ENCODE measurements at places on chromosomes 2 and 18. TPM values are rescaled to one million over a fixed set of nuclear protein-coding genes. Genes with fewer than 3 reads are reported as not detected.
A peak's percentile ranks its signal among the peaks of the same experiment; 100 is the strongest.

The EGR4 gene
- 1.2 TPM for total RNA-seq

GRCh38 chr18:3579701-3580100 is 129.7 kb downstream of the TGIF1 start:
- no peak for DNase-seq

GRCh38 chr2:207528980-207529329 is 807 bp upstream of the CREB1 start:
- no peak for DNase-seq

The ZBTB7C gene
- 13.0 TPM for total RNA-seq

The RPL37A gene
- 3,098 TPM for total RNA-seq

The CCDC148 gene
- total RNA-seq = 3.1 TPM

The LINC00305 gene
- not detected for total RNA-seq

DNA sequence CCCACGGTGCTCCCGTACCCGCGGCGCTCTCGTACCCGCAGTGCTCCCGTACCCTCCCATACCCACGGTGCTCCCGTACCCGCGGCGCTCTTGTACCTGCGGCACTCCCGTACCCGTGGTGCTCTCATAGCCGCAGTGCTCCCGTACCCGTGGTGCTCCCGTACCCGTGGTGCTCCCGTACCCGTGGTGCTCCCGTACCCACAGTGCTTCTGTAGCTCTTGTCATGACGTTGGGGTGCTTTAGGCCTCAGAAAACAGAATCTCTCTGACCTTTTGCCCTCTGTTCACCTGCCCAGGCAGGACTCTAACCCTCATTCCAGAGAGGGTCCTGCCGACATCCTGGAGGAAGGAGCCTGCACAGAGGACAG is 35.3 kb downstream of the SLC66A2 start:
- peak; percentile 31 for DNase-seq

DNA sequence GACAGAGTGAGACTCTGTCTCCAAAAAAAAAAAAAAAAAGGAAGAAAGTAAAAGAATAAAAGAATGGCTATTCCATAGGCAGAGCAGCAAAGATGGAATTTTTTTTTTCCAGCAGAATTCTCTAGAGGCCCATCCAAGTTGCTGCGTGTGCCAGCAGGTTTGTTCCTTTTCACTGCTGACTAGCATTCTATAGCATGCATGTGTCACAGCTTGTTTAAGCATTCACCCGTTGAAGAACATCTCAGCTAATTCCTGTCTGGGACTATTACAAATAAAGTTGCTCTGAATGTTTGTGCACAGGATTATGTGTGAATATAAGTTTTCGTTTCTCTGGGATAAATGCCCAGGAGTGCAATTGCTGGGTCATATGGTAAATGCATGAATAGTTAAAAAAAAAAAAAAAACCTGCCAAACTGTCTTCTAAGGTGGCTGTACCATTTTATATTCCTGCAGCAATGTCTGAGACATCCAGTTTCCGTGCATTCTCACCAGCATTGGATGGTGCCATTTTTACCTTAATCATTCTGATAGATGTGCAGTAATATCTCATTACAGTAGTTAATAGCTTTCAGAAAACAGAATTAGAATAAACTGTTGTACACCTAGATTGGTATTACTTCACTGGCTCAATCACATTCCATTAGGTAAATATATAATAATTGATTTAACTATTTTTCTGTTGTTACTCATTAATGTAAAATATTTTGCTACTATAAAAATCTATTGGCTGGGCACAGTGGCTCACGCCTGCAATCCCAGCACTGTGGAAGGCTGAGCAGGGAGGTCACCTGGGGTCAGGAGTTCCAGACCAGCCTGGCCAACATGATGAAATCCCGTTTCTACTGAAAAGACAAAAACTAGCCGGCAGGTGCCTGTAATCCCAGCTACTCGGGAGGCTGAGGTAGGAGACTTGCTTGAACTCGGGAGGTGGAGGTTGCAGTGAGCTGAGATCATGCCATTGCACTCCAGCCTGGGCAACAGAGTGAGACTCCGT is 47.5 kb upstream of the ASAP2 start:
- DNase-seq = no peak

The ELOA2 gene
- total RNA-seq = not detected

- no peak for DNase-seq
These were observed 27.2 kb downstream of the CROCC2 start for GRCh38 chr2:240933048-240933965.

- no peak for DNase-seq
These were observed 3.4 kb downstream of the SERPINB2 start for GRCh38 chr18:63890950-63891304.

DNA sequence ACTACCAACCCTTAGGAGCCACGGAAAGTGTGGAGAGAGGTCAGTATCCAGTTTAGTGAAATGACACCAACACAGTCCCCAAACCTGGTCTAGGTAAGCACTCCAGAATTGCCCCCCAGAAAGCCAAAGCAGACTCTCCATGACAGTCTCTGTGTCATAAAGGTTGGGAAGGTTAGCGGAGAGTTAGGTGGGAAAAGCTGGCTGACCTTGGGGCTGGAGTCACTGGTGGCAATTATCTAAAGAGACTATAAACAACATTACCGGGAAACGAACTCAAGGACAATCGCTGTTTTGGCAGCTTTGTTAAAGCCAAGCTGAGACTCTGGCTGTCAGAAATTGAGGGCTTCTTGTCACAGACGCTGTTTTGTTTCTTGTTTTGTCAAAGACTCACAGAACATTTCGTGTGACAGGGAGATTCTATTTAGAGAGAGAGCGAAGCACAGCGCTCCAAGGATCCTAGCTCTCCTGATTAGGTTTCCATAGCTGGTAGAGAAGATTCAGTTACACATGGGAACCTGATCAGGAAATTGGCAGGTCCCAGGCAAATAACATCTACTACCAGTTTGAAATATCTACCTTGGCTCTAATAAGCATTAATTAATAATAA is 111.3 kb downstream of the LNPK start:
- no peak for DNase-seq

DNA sequence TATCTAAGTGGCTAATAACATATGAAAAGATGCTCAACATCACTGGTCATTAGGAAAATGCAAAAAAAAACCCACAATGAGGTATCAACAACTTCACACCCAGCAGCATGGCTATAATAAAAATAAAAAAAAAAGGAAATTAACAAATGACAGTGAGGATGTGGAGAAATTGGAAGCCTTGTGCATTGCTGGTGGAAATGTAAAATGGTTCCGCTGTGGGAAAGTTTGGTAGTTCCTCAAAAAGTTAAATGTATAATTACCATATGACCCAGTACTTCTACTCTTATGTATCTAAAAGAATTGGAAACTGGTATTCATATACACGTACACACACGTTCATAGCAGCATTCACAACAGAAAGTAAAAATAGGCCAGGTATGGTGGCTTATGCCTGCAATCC is 15.5 kb upstream of the CACNB4 start:
- no peak for DNase-seq

- peak; percentile 80 for DNase-seq
These were observed 2.9 kb downstream of the CYP26B1 start for GRCh38 chr2:72144632-72145288.

DNA sequence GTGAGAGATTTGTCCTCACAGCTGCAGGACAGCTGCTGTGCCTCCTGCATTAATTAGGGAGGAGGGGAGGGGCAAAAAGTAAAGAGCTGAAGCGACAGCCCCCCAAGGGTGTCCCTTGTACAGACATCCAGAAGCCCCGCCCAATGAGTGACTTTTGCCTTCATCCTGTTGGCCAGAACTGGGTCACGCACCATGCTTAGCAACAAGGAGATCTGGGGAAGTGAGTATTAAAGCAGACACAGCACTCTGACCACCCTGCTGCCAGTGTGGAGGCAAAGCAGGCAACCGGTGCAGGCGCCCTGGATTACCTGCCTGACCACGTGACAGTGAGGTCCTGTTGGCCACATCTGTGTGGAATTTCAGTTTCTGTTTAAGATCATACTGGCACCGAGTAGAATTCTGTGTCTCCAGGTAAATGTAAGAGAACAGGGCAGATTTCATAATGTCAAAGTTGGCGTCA is 21.5 kb upstream of the BIN1 start:
- DNase-seq = no peak

DNA sequence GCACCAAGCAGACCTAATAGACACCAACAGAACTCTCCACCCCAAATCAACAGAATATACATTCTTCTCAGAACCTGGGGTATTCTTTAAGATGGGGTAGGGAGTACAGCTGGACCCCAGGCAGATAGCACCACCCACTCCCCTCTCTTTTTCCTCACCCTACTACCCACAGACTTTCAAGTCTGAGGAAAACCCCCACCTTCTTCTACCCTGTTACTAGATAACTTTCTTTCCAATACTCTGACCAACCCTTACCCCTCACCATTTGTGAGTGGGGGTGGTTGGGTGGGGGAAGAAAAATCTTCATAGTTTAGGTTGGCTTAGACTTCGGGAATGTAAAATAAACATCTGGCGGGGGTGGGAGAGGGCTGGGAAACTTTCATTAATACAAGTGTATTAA is 20.3 kb upstream of the ZBTB14 start:
- DNase-seq = no peak

GRCh38 chr2:41966431-41966893 is 81.4 kb upstream of the PKDCC start:
- DNase-seq = no peak

DNA sequence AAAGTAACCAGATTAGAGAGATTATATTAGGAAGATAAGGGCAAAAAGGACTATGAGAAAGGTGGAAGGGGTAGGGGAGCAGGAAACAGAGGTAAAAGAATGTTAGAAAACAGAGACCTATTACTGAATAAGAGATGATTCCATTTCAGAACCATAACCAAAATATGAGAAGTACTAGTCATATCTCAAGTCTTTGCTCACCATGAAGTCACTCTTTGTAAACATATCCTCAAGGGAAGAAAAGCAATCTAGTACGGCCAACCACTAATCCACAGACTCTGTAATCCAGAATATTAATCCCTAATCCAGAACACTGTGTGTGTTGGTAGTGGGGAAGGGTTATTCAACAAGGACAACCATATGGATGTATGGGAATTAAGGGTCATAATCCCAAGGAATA is 92.0 kb downstream of the CDCA7 start:
- no peak for DNase-seq

The DNAJC27 gene
- total RNA-seq = 9.1 TPM

DNA sequence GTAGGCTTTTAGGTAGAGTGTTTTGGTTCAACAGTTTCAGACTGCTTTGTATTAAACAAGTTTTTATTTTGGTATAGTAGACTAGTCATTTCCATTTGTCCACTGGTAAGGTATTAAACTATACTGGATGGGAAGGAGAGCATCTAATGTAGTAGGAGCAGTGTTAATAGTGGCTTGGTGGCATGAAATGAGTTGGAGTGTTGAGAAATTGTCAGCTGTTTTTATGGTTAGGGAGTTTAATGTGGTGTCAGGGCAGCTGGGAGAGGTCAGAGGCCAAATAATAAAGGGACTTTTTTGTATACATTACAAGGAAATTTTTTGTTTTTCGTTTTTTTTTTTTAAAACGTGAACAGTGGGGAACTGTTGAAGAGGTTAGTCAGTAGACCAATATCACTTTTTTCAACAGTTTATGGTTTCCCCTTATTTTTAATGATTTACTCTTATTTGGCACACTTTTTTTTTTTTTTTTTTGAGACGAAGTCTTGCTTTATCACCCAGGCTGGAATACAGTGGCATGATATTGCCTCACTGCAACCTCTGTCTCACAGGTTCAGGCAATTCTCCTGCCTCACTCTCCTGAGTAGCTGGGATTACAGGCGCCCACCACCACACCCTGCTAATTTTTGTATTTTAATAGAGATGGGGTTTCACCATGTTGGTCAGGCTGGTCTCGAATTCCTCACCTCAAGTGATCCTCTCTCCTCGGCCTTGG is 21.2 kb downstream of the ACTR3 start:
- no peak for DNase-seq

The CHRNA1 gene
- total RNA-seq = 0.19 TPM

- DNase-seq = no peak
These were observed 1073.3 kb downstream of the SOCS6 start for GRCh38 chr18:71362140-71362539.

- DNase-seq = no peak
These were observed 271.0 kb downstream of the NEDD4L start for GRCh38 chr18:58315041-58315440.

The LOXHD1 gene
- total RNA-seq = not detected

GRCh38 chr2:44121899-44122298 is 46.8 kb upstream of the PPM1B start:
- no peak for DNase-seq

DNA sequence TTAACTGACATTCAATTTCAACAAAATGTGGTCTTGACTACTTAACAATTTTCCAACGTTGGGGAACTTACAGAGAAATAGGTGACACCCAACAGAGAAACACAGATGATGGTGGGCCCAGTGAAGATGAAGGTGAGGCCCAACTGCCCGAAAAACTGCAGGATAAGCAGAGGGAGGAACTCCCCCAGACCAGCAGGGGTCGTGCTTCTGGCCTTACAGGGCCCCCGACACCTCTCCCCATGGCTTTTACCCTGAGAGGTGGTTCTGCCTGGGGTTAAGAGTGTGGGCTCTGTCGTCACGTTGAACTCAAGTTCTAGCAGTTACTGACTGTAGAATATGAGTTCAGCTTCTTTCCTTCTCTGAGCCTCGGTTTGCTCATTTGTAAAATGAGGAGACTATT is 119.5 kb upstream of the SMIM21 start:
- no peak for DNase-seq

The COMMD1 gene
- 46.8 TPM for total RNA-seq

The HOXD12 gene
- not detected for total RNA-seq

The SERPINB11 gene
- total RNA-seq = 1.4 TPM

GRCh38 chr2:132659331-132659730 is 10.7 kb downstream of the LYPD1 start:
- no peak for DNase-seq

GRCh38 chr2:105912081-105912480 is 167.4 kb downstream of the NCK2 start:
- no peak for DNase-seq

- no peak for DNase-seq
These were observed 148.3 kb downstream of the RHBDD1 start for GRCh38 chr2:226983895-226984749.

The PSMG2 gene
- total RNA-seq = 59.0 TPM

- no peak for DNase-seq
These were observed 78.0 kb downstream of the KCNF1 start for GRCh38 chr2:10989782-10990181.

DNA sequence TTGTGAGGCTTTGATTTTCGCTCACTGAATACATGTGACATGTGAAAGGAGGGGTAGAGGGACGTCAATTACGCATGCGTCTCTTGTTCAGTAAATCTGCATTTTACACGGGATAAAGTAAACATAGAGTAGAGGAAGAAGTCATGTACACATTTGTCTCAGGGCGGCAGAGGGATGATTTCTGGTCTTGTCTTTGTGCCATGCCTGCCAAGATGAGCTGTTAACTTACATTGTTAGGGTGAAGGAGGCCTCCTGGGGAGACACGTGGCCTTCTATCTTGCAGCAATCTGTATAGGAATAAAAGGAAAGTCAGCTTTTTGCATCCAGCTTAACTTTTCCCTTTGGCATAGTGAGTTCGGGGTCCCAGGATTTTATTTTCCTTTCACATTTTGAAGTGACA is 106.3 kb downstream of the LDLRAD4 start:
- no peak for DNase-seq

DNA sequence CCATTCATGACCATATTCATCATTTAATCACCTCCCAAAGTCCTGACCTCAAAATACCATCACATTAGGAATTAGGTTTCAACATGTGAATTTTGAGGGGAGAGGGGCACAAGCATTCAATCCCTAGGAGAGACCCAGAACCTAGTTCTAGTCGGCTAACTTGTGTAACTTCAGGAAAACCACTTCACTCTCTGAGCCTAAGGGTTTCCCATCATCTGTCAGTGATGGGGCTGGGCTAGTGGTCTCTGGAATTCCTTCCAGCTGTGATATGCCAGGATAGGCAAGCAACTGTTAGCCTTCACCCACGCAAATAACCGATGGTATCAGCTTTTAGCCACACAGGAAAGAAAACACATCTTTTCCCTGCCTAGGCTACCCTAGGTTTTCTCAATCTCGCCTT is 52.5 kb upstream of the MEX3C start:
- no peak for DNase-seq

The PRSS56 gene
- total RNA-seq = not detected

Data from type B pancreatic cell (in vitro differentiated cells).